ENCODE measurements at places on chromosomes 11 and 22. TPM values are rescaled to one million over a fixed set of nuclear protein-coding genes. Genes with fewer than 3 reads are reported as not detected.

Gene TMEM225
- not detected for total RNA-seq

Gene CEND1
- not detected for total RNA-seq

Gene RFPL2
- total RNA-seq: not detected

Gene ZC3H12C
- 33.0 TPM for total RNA-seq
